Activated CD4-positive, alpha-beta T cell treated with anti-CD3 and anti-CD28 coated beads, Interleukin-2, amount 50 U/mL, for 4 hours (primary cell): ENCODE measurements at places on chromosomes 6 and 20.

- DNase-seq, result no peak
These were observed 43.1 kb upstream of the NAA20 start for GRCh38 chr20:19973961-19974629.

DNA sequence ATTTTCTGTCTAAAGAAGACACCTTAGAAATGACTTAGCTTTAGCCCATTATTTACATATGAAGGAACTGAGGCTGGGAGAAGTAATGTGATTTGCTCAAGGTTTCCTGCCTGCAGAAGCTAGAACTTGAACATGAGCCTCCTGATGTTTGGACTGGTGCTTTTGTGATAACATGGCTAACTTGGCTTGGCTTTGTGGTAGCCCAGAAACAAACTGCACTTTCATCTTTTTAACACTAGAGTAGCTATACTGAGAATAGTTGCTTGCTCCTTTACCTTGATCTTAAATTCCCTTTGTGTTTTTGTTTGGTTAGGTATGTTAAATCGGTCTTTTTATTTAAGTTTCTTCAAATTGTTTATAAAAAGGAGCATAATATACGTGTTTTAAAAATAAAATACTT is 163.5 kb upstream of the MANEA start:
- no peak for DNase-seq

- no peak for DNase-seq
These were observed 10.5 kb downstream of the SIRPA start for GRCh38 chr20:1905693-1906092.

DNA sequence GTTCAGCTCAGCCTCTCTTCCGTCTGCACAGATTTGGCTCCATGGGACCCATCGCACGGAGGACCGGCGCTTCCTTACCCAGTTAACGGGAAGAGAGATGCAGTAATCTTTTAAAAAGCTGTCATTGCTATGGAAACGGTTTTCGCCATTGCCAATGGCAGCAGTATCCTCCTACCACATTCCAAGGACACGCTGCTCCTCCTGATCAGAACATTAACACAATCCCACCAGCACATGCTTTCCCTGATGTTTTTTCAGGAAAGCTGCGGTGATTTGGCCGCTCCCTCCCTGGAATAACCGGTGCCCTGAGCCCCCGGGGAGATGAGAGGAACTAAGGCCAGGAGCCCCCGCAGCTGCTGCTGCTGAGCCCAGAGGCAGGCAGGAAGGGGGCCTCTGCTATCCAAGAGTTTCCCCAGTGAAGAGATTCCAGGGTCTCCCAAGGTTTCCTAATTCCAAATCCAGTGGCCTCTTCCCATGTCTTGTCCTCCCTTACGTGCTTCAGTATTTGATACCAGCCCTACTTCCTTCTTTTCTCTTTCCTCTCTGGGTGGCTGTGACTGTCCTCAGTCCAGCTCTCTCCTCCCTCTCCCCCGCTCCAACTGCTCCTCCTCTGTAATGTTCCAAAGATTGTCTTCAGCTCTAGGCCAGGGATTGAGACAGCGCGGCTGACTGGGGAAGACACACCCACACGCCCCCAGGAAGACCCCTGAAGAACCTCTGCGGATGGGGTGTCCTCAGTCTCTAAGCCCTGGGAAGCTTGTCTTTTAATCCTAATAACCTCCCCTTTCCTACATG is 2.6 kb downstream of the BNIP5 start:
- no peak for DNase-seq

GRCh38 chr20:44104798-44105517 is 82.0 kb downstream of the JPH2 start:
- DNase-seq, result no peak

DNA sequence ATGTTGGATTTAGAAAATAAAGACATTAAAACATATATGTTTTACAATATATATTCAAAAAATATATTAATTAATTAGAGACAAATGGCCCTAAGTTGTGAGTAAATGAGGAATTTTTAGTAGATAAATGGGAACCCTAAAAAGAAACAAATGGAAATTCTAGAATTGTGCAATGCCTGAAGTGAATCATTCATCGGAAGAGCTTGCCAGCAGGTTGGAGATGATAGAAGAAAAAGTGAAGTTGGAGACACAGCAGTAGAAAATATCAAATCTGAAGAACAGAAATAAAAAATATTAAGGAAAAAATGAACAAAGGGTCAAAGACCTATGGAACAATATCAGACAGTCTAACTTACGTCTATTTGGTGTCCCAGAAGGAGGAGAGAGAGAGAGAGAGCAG is 109.4 kb upstream of the NEDD9 start:
- no peak for DNase-seq

GRCh38 chr6:103153016-103153415 is 1706.7 kb downstream of the HACE1 start:
- DNase-seq, result no peak

GRCh38 chr6:98808541-98809210 is 25.7 kb upstream of the POU3F2 start:
- DNase-seq, result no peak

- no peak for DNase-seq
These were observed 32.6 kb downstream of the TFAP2B start for GRCh38 chr6:50851049-50851845.
